ENCODE measurements at places on chromosomes 6 and 20.

DNA sequence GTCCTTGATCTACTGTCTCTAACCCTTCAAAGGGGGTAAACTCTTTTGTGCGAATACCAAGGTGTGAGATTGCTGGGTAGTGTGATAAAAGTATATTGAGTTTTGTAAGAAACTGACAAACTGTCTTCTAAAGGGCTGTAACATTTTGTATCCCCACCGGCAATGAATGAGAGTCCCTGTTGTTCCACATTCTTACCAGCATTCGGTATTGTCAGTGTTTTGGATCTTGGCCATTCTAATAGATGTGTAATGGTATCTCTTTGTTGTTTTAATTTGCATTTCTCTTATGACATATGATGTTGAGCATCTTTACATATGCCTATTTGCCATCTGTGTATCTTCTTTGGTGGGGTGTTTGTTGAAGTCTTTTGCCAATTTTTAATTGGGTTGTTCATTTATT, 1090.7 kb downstream of the KIF16B start:
- DNase-seq = no peak

DNA sequence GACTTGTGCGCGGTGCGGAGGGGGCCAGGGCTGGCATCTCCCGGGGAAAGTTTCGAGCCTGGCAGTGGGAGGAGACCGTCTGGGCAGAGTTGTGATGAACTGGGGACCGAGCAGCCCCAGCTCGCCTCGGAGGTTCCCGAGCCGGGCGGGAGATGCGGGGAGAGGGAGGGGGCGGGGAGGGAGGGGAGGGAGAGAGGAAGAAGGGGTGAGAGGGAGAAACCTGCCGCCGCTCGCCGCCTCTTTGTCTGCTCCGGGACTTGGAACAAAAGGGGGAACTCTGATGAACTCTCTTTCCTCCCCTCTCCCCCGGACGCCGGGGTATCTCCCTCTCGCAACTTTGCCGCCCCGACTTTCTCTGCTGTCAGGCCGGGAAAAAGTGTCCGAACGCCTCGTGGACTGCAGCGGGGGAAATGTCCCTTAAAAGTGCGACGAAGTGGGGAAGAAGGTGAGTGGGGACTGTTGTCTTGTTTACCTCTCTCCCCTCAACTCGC, 72.7 kb downstream of the SOX4 start:
- no peak for DNase-seq

DNA sequence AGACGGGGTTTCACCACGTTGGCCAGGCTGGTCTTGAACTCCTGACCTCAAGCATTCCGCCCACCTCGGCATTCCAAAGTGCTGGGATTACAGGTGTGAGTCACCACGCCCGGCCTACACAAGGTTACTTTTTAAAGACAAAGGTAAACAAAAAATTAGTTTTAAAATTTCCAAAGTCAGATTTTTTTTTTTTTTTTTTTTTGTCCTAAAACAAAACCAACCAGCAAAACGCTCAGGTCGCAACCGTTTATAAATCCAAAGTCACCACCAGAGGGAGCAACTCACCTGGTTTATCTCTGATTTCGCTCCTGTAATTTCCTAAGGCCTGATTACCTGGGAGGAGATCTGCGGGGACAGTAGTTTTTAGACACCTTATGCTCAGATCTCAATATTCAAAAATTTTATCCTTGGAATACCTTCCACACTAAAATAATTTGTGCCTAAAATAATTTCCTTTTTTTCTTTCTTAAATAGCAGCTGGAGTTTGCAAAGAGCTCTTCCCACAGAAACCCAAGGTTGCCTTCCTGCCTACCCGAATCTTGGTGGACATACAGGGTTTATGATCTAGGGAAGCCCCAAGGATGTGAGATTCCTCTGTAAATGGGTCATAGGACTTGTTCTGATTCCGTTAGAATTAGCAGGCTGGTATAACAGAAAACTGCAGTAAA, 19.8 kb upstream of the TREM1 start:
- DNase-seq = no peak

DNA sequence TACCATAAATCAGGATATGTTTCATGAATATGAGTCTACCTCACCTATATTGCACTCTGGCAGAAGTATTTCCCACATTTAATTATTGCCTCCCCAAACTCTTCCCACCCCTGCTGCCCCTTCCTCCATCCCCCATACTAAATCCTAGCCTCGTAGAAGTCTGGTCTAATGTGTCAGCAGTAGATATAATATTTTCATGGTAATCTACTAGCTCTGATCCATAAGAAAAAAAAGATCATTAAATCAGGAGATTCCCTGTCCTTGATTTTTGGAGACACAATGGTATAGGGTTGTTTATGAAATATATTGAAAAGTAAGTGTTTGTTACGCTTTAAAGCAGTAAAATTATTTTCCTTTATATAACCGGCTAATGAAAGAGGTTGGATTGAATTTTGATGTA, 6.4 kb downstream of the EDN1 start:
- DNase-seq = no peak

DNA sequence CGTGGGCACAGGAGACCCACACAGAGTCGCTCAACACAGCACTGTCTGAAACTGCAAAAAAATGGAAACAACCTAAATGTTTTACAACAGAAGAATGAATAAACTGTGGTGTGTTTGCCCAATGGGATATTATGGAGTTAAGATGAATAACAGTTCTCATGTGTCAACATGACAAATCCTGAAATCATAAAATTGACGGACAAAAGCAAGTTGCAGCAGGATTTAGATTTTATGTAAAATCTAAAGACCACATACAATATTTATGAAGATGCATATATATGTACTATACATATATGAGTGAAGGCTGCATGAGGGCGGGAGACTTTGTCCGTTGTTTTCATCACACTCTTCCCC, 79.7 kb downstream of the GRM4 start:
- no peak for DNase-seq

GRCh38 chr20:51379601-51380341, 162.7 kb downstream of the NFATC2 start:
- no peak for DNase-seq

- no peak for DNase-seq
Observed at GRCh38 chr6:148593813-148594170, 153.0 kb upstream of the UST start.

- no peak for DNase-seq
Observed at GRCh38 chr6:71675386-71675785, 211.0 kb upstream of the RIMS1 start.

DNA sequence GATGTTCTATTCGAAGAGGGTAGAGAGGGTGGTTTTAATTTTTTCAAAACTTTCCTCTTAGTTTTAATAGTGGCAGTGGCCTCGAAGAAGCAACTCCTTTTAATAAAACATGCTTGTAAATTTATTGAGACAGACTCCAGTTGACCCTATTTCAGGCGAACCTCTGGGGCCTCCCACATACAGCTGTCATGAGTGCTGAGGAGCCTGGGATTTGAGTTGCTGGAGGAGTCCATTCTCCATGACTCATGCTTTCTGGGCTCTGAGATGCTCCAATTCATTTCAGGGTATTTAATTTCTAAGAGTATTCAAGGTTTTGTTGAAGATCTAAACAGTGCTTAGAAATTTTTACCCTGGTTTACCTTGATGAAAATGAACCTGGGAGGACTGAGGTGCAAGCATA, 580.4 kb downstream of the CBLN4 start:
- DNase-seq = no peak

DNA sequence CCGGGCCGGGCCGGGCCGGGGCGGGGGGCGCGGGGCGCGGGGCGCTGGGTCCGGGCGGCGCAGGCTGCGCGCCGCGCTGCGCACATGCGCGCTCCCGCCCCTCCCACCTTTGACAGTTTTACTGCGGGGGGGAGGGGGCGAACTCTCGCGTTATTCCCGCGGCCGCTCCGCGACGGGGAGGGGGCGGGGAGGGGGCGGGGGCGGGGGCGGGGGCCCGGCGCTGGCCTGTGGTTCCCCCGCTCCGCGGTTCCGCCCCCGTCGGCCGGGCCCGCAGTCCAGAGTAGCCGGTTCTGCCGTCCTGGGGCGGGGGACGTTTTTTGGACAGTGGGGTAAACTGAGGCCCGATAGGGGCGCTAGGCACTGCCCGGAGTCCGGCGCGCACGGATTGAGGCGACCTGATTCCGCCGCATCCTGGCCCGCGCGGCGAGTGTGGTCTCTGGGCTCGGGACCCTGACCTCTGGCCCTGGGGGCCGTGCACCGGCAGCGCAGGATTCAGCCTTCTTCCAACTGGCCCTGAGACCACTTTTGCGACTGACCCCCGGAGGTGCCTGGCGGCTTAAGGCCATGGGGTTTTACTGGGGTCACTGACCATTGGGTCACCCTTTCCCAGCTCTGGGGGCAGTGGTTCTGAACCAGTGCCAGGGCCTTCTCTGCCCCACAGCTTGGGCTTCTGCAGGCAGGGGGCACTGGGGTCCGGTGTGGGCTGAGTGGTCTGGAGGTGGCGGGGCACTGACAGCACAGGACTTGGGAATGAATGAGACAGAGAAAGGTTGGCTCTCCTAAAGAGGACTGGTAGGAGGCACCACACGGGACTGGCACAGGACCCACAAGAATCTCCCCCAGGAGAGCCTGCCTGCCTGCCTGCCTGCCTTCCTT, at the start of gene ZNF512B:
ZNF512B (minus strand) TSS at position 93 of the 876 bp plus-strand sequence. CDS start 1,980 bp downstream, outside the sequence.
- DNase-seq = no peak

DNA sequence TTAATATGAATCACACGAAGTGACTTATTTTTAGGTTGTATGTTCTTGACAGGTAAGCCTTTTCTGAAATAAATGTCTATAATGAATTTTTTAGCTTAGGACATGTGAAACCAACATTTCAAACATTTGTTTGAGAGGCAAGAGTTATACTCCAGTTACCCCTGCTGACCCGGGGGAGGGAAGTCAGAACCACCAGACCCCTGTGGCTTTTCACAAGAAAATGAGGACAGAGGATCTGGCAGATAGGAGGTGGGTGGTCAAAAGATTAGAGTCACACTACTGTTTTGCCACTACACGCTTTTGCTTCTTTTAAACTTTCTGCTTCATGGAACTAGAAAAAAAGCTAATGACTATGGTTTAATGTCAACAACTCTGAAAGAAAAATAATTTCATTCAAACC, 27.5 kb upstream of the ADGRF4 start:
- no peak for DNase-seq

DNA sequence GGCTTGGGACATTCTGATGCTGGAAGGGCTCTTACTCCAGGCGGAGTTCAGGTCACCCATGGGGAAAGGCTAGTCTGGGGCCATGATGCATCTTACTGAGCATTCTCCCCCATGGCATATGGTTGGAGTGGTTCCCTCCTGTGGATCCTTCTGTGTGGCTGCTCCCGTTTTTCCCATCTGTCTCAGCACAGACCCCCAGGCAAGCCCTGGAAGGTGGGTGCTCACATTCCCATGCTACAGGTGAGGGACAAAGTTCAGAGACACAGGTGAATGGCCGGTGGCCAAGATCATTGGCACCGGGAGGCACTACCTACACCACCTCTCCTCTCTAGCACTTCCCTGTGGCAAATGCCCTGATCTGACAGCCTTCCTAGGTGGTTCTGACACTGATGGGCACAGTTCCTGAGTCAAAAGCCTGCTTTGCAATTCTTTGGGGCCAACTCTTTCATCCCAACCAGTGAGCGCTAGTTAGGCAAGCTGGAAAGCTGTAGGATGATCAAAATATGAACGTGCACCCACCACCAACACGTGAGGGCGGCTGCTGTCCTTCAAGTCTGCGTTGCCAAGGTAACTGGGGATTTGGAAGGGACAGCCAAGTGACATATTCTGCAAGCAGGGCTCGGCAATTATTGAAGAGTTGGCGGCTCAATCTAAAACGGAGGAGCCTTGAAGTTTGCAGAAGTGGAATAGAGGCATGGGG, 124.6 kb downstream of the CDH4 start:
- no peak for DNase-seq

- DNase-seq = no peak
Observed at GRCh38 chr20:20286061-20286460, 81.8 kb upstream of the INSM1 start.

GRCh38 chr6:232982-233640, 59.2 kb upstream of the DUSP22 start:
- no peak for DNase-seq

Data from NCI-H187 treated with DMSO at 0.1 percent for 48 hours (cell line).